ENCODE measurements at places on chromosomes 16 and 17. TPM values are rescaled to one million over a fixed set of nuclear protein-coding genes. Genes with fewer than 3 reads are reported as not detected.

SCNN1G gene
- not detected for total RNA-seq

NEUROD2 gene
- not detected for total RNA-seq

SLC35G6 gene
- total RNA-seq = not detected

RNF222 gene
- not detected for total RNA-seq

ATP1B2 gene
- total RNA-seq = 0.93 TPM

RAPGEFL1 gene
- 1.4 TPM for total RNA-seq

CFAP97D1 gene
- not detected for total RNA-seq

HSPB9 gene
- total RNA-seq = not detected

SPATA22 gene
- 2.7 TPM for total RNA-seq

CACNA1G gene
- total RNA-seq = 0.60 TPM

TMEM220 gene
- 5.1 TPM for total RNA-seq

SLFN14 gene
- total RNA-seq = not detected

CUEDC1 gene
- total RNA-seq = 21.6 TPM

Measured in pericardium fibroblast (primary cell).